ENCODE measurements at places on chromosomes 4 and X.

- DNase-seq, result no peak
These were observed 22.2 kb downstream of the PHKA2 start for GRCh38 chrX:18961686-18962085.

DNA sequence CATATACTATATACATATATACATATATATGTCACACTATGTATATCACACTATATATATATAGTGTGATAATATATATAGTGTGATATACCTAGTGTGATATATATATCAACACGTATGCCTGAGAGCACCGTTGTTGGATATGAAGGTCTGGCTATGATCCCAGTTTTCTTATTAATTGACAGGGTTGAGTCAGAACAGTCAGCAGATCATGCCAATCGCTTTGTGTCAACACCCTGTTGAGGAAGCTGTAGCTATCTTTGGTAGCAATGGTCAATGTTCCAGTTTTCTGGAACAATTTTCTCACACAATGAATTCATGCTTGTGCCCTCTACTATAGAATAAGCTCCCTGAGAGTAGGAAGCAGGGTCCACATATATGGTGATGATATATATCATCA, 496.0 kb upstream of the AGA start:
- DNase-seq, result no peak

DNA sequence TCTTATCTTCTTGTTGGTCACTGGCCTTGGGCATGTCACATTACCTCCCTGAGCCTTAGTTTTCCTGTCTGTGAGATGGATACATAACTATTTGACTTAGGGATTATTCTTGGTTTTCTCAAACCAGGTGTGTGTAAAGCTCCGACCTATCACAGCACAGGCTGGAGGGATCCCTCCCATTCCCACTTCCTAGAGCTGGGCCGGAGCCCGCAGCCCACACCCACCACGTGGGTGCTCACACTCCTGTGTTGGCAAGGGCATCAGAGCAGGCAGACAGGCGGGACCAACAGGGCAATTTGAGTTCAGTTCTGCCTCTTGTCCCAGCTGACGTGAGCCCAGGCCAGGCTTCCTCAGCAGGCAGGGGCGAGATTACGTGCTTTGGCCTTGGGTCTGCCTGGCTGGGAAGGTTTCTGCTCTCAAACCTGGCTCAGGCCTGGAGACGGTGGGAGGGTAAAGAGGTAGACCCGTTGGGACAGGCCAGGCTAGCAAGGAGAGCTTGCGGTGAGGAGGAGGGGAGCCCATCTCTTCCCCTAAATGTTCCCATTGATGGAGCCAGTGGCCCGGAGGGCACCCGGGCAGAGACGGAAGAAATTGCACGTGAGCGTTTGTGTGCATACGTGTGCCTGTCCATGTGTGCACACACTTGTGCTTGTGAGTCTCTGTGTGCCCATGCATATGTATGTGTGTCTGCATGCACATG, 734 bp upstream of the SH3TC1 start:
- DNase-seq, result no peak

GRCh38 chrX:95427389-95427788, 1257.3 kb upstream of the DIAPH2 start:
- no peak for DNase-seq

GRCh38 chr4:1684506-1685234, 557 bp upstream of the FAM53A start:
- DNase-seq, result peak; percentile 90

DNA sequence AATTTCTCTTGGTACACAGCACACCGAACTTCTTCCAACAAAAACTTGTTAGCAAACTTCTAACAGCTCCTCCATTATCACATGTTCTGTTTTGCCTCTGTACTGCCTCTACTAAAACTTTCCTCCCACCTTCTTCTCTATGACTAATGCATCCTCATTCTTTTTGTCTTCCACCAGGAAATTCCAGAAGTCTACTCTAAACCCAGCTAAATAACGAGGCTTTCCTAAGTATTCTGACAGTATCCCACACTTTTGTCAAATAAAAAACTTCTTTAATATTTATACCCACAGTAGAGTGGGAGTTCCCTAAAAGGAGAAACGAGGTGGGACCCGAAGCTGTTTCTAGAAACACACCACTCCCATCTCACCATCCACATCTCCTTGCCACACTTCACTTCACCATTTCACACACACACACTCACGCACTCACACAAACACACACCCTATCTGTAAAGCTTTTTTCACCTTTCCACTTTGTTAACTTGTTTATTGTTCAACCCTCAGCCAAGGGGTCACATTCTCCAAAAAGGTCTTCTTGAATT, 280.3 kb downstream of the ARAP2 start:
- no peak for DNase-seq

DNA sequence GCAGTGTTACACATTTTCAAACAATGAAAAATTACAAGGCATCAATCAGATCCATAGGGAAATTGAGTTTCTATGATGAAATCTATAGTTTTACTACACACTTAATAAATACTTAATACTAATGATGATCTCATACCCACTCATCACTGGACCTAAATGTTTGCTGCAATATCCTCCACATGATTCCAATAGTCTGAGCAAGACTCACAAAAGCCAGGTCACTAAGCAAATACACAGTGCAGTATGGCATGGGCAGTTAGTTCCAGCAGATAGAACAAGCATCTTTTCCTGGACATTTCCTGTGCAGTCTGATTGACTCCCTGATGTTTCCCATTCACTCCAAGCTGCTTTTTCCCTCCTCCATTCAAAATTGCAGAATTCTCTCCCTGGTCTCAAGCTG, 109.0 kb upstream of the ATOH1 start:
- DNase-seq, result no peak

DNA sequence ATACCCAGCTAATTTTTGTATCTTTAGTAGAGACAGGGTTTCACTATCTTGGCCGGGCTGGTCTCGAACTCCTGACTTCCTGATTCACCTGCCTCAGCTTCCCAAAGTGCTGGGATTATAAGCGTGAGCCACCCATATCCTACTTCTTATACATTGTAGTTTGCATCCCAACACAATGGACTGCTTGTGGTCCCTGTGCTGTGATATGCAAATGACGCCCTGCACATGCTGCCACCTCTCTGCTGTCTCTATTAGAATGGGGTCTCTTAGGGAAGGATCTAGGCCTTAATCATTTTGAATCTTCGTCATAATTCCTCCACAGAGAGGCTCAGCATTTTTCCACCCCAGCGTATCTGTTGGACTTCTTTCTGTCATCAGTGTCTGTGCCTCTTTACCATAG, 595.9 kb downstream of the ADGRL3 start:
- no peak for DNase-seq

DNA sequence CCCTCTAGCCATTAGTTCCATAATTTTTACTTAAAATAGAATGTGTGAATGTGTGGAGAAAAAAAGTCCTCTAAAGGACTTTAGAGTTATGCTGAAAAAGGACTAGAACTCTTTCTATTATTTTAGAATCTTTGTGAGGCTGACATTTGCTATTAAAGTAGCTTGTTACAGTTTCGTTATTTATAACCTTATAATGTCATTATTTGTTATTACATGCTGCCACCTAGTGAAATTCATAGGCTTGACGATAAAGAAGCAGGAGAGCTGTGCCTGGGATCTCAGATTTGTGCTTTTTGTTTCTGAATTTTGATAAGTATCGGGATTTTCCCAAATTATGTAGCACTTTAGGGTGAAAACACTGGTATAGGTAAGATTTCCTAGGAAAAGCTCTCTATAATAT, 38.5 kb upstream of the TAPT1 start:
- no peak for DNase-seq

DNA sequence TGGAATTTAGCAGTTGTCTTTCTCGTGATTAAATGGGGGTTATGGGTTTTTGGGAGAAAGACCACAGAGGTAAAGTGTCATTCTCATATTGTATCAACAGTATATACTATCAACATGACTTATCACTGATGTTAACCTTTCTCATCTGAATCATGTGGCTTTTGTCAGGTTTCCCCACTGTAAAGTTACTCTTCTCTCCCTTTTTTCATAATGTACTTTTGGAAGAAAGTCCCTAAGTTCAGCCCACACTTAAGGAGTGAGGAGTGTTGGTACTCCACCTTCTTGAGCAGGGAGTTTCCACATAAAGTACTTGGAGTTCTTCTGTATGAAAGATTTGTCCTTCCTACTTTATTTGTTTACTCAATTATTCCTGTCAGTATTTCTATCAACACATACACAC, 169.9 kb downstream of the ZNF330 start:
- no peak for DNase-seq

- DNase-seq, result no peak
These were observed 121.3 kb downstream of the GPR143 start for GRCh38 chrX:9644335-9644734.

GRCh38 chr4:75708218-75708691, 16.1 kb upstream of the USO1 start:
- DNase-seq, result no peak

DNA sequence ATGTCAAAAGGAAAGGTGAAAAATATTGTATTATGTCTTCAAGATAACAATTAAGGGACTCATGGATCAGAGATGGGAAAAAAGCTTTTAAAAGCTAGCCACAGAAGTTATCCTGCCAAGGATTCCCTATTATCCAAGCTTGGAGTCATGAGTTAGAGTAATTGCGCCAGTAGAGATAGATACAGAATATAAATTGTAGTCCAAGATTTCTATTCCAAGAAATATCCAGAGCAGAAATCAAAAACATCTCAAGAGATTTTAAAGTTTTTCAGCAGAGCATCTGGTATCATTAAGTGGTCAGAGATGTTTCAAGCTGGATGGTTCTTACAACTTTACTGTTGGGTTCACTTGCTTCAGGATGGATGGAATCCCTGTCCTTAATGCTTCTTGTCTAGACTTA, 186.7 kb downstream of the PCDH18 start:
- DNase-seq, result no peak

DNA sequence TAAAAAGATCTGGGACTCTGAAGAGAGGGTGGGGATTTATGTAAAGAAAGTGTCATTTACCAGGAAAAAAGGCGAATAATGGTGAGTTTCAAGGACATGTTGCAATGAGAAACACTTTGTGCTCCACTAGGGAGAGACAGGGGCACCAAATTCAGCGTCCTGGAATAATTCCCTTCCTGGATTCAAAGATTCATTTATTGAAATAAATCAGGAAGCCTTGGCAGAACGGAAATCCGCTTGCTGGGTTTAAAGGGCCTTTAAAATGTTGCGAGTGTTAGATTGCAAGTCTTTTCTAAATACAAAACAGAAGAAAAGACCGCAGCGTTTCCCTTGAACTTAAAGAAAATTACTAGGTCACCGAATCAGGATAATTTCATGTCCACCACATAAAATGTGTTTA, 3.8 kb upstream of the ZIC3 start:
- no peak for DNase-seq

DNA sequence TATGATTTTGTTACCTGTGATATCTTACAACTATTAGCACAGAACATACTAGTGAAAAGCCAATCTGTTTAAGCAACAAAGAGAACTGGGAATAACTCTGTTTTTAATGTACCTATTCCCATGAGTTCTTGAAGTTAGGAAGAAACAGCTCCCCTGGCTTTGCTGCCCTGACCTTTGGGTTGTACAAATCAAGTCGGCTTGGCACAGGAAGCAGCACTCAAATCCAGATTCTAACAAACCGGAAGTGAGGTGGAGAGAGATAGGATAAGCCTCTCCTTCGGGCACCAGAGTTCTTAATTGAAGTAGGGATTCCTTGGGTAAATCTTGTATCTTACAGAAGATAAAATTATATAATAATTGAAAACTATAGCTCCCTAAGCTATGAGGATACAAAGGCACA, 144.8 kb upstream of the CPEB2 start:
- no peak for DNase-seq

- no peak for DNase-seq
These were observed 577 bp upstream of the PIM2 start for GRCh38 chrX:48919360-48919841.

DNA sequence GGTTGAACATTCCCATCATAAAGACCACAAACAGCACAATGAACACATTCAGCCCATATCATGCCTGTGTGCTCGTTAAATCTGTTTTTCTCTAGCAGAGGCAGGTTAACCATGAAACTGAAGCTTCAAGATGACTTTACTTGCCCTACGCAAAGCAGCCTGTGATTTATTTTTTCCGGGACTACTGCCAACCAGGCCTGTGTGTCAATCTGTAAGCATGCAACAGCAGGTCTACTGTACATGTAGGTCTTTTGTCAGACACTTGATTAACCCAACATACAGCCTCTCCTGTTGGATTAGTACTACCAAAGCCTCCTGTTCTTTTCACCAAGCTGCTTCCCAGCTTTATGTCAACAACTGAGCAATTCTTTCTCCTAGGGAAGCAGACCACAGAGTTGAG, 85.5 kb upstream of the ACSL1 start:
- DNase-seq, result no peak

DNA sequence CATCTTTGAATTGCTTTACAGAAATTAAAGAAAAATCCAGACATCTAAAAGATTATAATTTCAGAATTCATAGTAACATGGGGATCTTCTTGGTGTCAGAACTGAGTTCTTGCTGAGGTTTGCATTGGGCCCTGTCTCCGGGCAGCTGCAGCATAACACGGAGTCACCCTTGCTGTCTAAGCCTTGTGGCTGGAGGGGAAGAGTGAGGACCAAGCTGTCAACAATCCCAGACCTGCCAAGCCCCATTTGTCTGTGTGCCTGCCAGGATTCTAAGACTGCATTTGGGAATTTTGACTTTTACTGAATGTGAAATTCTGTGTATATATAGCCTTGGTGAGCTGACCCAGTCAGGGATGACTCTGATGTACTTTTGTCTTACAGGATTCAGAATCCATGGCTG, 25.2 kb upstream of the NAP1L5 start:
- DNase-seq, result no peak

- DNase-seq, result no peak
These were observed 3.0 kb upstream of the HTRA3 start for GRCh38 chr4:8266508-8266907.

DNA sequence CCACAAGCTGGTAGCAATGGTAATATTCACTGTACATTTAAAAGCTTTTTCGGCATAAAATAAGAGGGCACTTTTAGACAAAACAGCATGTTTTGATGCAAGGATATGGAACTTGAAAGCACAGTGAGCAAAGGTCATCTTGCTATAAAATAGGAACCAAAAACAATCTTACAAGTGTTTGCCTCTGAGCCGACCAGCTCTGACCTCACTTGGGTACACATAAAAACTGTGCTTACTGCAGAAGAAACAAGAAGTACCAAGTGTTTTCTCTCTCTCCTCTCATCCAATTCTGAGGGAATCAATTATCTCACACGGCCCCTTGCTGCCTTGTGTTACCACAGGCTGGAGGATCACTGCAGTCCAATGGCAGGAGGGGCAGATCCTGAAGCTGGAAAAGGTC, 4.8 kb upstream of the IQSEC2 start:
- no peak for DNase-seq

DNA sequence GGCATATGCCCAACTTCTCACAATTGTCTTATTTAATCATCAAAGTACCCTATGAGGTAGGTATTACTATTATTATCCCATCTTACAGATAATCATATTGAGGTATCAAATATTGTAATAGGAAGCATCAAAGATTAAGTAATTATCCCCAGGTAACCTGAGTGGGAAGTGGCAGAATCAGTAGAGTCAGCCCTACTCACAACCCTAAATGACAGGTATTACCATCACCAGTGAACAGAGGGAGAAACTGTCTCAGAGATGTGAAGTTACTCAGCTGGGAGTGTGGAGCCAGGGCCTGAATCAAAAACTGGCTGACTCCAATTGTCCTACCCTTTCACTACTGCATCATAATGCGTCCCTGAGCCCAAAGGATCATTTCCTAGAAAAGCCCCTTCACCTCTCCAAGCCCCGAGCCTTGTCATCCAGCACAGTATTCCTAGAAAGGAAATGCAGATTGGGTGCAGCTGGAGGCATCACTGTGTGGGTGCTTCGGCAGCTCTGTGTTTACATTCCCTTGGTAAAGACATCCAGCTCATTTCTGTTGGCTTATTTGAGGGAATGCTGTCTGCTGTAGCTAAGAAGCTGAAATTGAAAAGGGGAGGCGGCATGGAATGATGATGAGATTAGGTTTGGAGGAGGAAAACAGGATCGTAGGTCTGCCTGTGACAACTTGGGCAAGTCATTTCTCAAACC, 72.8 kb downstream of the DHX15 start:
- DNase-seq, result no peak
